Activated CD4-positive, alpha-beta T cell treated with anti-CD3 and anti-CD28 coated beads for 4 hours (primary cell): ENCODE measurements at places on chromosomes 2 and 18.

- no peak for DNase-seq
Measured at GRCh38 chr18:10424585-10425307, 29.7 kb upstream of the APCDD1 start.

- no peak for DNase-seq
Measured at GRCh38 chr2:28117104-28117596, 226.6 kb downstream of the BABAM2 start.

- no peak for DNase-seq
Measured at GRCh38 chr18:79625195-79625923, 54.2 kb upstream of the CTDP1 start.

GRCh38 chr2:127197475-127198385 is 22.4 kb downstream of the CYP27C1 start:
- DNase-seq, result peak; percentile 46

DNA sequence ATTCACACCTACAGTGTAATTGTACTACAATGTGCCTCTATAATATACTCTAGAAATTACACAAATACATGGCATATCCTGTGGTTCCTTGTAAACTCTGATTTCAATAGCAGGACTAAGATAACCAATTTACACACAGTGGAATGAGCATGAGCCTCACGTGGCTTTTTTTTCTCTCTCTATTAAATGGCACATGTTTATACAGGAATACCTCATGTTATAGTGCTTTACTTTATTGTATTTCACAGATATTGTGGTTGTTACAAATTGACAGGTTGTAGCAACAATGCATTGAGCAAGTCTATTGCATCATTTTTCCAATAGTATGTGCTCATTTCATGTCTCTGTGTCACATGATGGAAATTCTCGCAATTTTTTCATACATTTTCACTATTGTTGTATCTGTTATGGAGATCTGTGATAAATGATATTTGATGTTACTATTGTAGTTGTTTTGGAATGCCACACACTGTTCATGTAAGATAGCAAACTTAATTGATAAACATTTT is 260.0 kb downstream of the FSIP2 start:
- DNase-seq, result no peak

DNA sequence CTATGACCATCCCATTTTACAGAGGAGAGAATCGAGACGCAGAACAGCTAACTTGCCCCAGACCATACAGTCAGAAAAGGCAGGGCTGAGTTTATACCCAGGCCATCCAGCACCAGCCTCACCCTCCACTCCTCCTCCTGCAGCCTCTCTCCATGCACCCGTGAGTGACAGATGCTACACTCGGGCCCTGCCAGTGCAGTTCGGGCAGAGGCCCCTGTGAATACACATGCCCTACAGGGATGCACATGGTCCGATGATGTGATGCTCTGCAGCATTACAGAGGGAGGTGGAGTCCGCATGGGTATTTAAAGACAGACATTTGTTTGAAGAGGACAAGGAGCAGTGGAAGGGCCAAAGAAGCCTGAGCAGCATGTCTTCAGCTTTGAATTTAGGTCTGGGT is 75.1 kb upstream of the PXDN start:
- DNase-seq, result no peak

GRCh38 chr2:10778724-10779115 is 33.9 kb downstream of the PDIA6 start:
- no peak for DNase-seq

DNA sequence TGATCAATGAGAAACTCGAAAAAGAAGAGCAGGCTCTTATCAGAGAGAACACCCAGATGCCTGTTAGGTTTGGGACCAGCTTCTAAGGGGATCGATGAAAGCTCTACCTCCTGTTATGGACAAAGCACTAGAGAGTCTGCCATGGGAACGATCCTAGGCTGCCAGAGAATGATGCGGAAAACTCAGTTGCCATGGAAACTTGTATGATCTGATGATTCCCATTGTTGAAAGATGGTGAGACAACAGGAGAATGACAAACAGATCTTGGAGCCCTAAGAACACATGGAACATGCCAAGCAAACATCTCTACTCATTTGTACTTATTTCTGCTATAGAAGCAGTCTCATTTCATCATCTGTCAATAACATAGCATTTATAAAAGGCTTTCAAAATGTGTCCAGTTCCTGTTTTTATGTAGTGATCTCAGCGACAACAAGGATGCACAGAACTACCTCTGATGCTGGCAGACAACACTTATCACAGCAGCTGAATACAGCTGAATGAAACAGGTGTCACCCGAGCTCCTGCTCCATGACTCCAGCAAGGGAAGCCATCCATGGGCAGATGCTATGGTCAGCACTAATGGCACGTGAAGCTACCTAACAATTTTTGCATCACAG is 59.6 kb downstream of the NCKAP5 start:
- no peak for DNase-seq

- no peak for DNase-seq
Measured at GRCh38 chr18:49052891-49053644, 102.3 kb upstream of the SMAD7 start.

DNA sequence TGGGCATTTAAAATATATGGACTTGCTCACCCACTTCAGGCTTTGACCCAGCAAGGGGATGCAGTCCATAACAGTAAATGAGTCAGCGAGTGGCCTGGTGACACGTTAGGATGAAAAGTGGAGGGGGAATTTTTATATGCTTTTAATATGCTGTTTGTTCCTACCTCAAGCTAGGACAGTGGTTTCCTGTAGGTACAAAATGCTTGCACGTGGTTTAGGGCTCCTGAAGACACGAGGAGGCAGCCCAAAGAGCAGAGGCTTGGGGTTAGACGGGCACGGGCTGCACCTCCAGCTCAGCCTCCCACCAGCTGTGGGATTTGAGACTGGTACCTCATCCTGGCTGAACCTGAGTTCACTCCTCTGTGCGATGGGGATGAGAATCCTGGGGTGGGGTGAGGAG is 306.2 kb upstream of the CXCR4 start:
- no peak for DNase-seq

DNA sequence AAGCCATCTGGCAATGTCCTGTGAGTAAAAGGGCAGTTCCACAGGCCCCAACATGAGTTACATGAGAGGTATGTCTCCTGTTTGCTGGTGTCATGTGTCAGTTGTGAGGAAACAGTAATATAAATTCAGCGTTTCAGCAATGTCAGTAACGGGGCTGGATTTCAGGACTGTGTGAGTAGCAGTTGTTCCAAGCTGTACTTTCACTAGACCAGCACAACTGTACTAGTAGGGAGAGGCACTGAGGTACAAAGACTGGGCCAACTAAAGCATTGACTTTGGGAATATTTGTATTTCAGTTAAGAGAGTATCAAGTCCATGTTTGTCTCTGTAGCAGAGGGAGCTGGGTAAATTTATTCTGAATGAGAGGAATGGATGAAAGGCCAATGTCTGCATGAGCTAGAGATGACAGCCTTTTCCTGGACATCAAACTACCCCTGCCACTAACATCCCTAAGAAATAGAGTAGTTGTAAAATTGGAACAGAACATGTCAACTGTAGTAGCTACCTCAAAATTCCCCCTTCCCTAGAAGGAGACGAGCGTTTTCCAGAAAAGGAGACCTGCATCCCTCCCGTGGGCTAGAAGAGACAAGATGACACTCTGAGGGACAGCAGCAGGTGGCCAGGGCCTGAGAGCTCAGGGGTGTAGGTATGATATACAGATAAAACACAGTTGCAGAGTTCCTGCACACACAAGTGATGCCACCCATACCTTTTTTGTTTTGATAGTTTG is 24.4 kb downstream of the EIF4E2 start:
- no peak for DNase-seq

DNA sequence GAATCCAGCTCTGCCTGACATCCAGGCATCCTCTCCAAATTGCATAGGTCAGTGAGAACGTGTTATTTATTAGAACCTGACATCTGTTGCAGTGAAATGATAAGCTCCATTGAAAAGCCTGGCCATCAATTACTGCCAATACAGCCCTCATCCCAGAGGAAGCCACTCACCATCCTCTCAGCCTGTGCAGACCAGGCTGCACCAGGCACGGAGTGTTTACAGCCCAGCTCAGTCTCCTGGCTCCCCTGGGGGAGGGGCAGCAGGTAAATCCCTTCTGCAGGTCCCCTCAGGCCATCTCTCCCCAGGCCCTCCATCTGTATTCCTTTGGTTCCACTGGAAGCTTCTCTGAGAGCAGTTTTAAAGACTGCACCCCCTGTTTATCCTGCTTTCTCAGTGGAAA is 82.6 kb upstream of the FOSL2 start:
- DNase-seq, result no peak

DNA sequence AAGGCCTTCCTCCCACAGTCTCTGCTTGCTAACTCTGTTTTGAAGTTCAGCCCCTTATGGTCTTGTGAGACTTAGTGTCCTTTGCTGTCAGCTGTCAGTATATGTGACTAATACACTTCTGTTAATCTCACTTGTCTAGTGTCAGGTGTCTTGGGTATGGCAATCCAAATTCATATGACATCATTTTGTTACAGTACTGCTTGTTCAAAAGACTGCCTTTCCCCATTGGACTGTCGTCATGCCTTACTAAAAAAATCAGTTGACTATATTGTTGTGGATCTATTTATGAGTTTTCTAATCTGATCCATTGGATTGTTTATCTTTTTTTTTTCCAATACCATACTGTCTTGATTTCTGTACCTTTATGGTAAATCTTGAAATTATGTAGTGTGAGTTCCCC is 611.4 kb upstream of the HS6ST1 start:
- DNase-seq, result no peak

DNA sequence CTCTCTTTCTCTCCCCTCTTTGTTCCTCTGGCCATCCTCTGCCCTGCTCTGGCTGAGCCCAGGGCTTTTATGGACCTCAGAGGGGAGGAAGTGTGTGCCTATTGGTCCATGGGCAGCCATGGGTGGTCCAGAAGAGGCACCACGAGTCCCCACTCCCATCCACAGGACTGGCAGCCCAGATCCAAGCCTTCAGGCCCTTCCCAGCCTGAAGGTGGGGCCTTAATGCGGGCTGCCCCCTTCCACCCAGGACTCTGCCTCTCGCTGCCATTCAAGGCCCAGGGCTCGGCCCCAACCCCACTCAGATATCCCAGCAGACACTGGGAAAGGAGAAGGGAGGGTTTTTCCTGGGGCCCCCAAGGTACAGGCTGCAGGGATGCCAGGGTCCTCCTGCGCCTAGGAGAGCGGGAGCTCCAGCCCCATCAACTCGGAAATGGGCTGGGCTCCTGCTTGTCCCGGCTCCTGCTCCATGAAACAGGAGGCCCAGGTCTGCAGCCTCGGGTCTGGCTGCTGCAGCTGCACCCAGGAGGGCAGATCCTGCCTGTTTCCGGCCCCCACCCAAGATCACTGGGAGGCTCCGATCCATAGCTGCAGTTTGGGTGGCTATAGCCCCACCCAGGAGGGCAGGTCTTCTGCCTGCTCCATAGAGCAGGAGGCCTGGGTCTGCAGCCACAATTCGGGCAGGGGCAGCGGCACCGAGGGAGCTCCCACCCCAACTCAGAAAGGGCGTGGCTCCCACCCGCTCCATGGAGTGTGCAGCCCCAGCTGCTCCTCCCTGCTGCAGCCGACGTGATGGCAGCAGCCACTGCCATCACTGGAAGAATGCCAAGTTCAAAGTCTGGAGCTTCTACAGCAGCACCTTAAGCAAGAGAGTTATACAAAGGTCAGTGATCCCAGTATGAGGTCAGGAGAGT is 116.6 kb upstream of the RBBP8 start:
- DNase-seq, result no peak

GRCh38 chr2:160061944-160062291 is 497 bp downstream of the PLA2R1 start:
- no peak for DNase-seq

GRCh38 chr2:234083572-234084348 is 33.3 kb downstream of the SPP2 start:
- no peak for DNase-seq

GRCh38 chr2:120587279-120587996 is 148.2 kb upstream of the GLI2 start:
- DNase-seq, result no peak

DNA sequence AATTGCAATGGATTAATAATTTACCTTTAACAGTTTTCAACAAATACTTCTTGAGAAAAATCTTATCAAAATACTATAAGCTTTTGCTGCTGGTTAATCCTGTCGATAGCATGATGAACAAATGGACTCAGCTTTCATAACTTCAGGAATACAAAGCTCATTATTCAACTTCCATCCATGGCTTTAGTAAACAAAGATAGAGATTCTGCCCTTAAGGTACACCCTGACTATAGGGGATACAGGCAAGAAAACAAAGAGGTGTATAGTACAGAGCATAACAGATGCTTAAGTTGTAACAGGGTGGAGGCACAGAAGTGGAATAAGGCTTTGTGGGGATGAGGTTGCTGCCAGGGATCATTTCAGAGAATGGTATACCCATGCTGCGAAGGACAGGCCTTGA is 272.5 kb upstream of the STON1 start:
- DNase-seq, result no peak

GRCh38 chr2:240985881-240986786 is 12.3 kb upstream of the SNED1 start:
- no peak for DNase-seq

- no peak for DNase-seq
Measured at GRCh38 chr2:222179592-222179991, 119.2 kb downstream of the PAX3 start.

GRCh38 chr2:47222826-47223554 is 67.9 kb upstream of the STPG4 start:
- DNase-seq, result no peak

- DNase-seq, result no peak
Measured at GRCh38 chr2:42182654-42183308, 13.6 kb downstream of the EML4 start.

GRCh38 chr18:21300908-21301200 is 58.8 kb downstream of the GREB1L start:
- no peak for DNase-seq
